ENCODE measurements at places on chromosomes 11 and 22.

DNA sequence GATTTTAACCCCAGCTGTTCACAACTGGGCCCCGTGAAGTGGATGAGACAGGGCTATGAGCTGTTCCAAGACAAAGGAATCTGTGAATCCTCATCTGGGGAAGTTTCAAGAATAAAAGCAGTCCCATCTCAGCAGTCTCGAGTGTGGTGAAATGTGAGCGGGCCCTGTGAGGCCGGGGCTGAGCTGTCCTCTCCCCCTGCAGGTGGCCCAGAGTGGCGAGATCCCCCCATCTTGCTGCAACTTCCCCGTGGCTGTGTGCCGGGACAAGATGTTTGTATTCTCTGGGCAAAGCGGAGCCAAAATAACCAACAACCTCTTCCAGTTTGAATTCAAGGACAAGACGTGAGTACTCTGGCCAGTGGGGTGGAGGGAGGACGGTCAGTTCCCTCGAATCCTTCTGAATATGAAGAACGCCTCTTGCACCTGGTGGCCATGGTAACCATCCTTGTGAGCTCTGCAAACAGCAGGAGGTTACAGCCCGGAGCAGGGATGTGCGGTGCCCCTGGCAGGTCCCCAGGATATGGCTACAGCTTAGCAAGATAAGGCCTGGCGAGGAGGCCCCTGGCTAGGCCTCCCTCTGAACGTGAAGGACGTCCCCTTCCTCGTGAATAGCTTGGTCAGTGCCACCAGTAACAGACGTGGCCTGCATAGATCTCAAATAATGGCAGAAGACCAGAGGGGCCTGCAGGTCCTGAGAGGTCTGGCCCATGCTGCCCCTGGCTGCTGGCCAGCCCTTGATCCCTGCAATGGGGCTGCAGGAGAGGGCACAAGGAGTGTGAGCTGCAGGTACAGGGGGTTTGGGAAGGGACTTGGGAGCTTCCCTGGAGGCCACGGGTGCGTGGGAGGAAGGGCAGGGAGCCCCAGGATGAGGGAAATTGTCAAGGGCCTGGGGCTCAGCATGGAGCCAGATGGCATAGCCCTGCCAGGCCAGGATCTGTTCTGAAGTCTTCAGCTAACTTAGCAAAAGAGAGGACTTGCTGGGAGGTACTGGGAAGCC is 8.4 kb downstream of the LZTR1 start:
- no peak for DNase-seq

DNA sequence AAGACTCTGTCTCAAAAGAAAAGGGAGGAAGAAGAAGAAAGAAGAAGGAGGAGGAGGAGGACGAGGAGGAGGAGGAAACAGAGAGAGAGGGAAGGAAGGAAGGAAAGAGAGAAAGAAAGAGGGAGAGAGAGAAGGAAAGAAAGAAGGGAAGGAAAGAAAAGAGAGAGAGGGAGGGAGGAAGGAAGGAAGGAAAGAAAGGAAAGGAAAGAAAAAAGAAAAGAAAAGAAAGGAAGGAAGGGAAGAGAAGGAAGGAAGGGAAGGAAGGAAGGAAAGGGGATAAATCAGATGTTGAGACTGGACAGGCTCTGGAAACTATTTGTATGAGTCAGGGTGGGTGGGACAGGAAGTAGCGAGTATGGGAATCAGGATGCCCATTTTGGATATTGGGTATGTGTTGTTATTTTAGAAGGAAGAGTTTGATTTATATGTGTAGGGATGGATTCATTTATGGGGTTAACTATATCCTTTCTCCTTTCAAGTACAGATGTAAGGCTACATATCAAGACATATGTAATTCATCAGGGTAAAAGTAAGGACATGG is 6.0 kb upstream of the RPL3 start:
- DNase-seq = no peak

GRCh38 chr11:123449436-123449835 is 19.4 kb downstream of the GRAMD1B start:
- DNase-seq = no peak

DNA sequence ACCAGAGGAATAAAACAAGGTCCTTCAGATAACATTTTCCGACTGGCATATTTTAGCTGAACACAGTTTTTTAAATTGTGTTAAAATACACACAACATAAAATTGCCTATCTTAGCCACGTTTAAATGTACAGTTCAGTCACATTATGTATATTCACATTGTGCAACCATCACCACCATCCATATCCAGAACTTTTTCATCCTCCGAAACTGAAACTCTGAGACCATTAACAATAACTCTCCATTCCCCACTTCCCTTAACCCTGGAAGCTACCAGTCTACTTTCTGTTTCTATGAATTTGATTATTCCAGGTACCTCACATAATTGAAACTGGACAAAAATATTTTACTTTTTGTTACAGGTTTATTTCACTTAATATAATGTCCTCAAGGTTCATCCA is 213.3 kb downstream of the ETS1 start:
- no peak for DNase-seq

DNA sequence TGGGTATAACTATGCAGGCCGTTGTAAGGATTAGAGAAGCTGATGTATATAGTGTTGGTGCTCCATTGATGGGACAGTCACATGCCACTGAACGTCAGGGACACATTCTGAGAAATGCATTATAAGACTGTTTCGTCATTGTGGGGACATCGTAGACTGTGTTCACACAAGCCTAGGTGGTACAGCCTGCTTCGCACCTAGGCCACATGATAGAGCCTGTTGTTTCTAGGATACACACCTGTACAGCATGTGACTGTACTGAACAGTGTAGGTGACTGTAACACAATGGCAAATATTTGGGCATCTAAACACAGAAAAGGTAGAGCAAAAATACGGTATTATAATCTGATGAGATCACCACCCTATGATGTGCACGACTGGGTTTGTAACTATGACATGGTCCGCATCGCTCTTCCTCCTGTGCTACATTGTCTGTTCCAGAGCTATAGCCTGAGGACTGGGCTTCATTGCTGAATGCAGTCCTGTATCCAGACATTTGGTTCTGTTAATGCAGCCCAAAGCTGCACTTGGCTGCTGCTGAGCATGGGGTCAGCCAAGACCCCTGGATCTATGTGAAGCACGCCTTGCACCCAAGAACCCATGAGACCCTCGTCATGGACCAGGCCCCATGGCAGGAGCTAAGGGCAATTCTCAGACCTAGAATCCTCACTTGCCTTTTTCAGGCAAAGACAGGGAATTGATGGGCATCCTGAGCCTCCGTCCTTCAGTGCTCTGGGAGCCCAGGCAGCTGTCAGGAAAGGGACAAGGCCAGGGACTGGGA is 51.1 kb upstream of the THY1 start:
- no peak for DNase-seq

GRCh38 chr22:30202531-30203006 is 44.0 kb downstream of the LIF start:
- peak; percentile 92 for DNase-seq

GRCh38 chr11:69501891-69502860 is 20.7 kb downstream of the LINC01488 start:
- DNase-seq = no peak

GRCh38 chr11:63920126-63920938 is 3.4 kb upstream of the RCOR2 start:
- peak; percentile 23 for DNase-seq

GRCh38 chr22:42720263-42721044 is at the start of gene A4GALT:
Gene A4GALT (minus strand): TSS chr22:42720870. CDS start chr22:42693951, 26,919 bp downstream.
- no peak for DNase-seq

GRCh38 chr11:128492461-128492860 is 94.9 kb downstream of the ETS1 start:
- DNase-seq = peak; percentile 60

DNA sequence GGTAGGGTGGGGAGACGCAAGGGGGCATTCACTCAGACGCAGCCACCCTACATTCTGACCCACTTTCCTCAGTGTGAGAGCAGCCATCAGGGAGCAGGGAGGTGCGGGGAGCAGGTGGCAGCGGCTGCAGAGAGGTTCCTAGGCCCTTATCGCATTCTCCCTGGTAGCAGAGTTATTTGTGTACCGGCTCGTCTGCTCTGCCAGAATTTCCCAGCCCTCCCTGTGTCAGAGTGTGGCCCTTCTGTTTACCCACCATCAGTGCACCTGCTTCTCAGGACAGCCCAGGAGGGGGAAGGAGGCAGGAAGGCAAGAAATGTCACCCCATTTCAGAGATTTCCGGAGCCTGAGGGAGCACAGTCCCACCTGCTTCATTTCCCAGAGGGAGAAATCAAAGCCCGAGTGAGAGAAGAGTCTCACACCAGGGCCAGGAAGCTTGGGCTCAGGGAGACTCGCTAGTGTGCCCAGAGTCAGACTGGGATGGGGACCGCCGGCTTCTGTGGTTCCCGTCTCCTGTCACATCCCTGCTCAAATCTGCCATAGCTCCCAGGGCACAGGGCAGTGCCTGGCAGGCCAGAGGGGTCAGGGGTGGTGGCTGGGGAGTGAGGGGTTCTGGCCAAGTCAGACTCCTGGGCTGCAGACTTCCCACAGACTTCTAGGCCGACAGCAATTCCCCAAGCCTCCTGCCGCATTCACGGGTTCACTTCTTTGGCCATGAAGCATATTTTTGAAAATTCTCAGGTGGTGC is 49.7 kb downstream of the ARRB1 start:
- no peak for DNase-seq

DNA sequence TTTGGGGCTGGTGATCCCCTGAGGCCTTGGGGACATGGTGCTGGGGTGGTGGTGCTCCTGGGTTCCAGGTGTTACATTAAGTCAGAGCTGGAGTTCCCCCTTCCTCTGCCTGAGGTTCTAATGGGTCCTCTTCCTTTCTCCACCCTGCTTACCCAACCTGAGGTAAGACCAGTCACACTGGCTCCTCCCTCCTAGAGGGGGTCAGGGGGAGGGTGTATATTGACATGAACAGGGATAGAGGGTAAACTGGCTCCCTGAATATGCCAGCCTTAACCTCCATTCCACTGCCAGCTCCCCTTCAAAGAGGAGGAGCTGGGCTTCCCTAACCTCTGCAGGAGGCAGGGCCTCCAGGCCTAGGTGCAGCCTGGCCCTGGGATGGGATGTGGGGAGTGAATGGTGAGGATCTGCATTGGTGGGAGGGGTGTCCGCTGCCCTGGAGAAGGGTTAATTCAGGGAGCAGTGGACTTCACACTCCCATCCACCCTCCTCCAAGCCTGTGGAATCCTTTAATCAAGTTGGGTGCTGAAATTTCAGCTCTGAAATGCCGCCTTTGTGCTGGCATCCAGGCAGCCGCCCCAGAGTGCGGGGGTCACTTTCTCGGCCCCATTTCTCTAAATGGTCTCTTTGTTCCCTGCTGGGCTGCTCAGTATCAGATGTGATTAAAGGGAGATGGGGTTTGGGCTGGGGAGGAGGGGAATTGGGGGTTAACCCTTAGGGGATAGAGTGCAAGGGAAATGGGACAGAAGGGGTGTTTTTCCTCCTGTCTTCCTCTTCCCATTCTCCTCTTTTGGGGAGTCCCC is 15.2 kb downstream of the POLR2F start:
- no peak for DNase-seq

- DNase-seq = no peak
These were observed 15.7 kb downstream of the CAT start for GRCh38 chr11:34454308-34455032.

GRCh38 chr22:41305646-41306045 is 4.3 kb downstream of the ZC3H7B start:
- peak; percentile 82 for DNase-seq

- DNase-seq = no peak
These were observed 1.3 kb downstream of the UNC93B1 start for GRCh38 chr11:68002575-68002937.

GRCh38 chr11:3615998-3616397 is 25.8 kb downstream of the ART5 start:
- DNase-seq = no peak

DNA sequence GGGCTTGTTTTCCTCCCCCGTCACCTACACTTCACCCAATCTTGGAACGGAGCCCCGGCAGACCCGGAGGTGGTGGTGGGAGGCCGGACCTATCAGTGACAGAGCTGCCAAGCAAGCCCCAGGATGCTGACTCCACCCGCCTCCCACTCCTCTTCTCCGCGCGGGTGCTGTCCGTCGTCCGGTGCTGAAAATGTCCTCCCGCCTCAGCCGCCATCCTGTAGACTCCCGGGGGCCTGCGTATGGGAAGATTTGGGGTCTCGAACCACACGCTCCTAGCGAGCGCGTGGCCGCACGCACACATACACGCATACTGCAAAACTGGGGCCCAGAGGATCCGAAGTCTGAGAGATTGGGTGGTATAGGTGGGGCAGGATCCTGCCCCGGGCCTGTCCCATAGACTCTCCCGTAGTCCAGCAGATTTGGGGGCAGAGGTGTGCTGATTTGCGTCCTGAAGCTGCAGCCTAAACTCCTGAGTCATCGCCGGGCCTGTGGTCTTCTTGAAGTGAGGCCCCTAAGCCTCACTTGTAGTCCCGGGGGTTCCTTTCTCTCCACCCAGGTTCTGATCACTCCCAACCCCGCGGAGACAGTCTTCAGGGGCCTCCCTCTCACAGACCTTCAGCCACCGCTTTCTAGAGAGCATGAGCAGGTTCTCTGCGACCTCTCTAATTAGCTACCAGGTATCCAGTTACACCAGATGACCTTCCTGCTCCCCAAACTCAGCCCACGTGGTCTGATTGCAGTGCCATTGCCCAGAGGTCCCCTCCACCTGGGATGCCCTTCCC is 796 bp upstream of the YIF1A start:
- DNase-seq = no peak

GRCh38 chr11:126059238-126059781 is 3.4 kb downstream of the CDON start:
- DNase-seq = no peak

GRCh38 chr11:77090046-77090372 is 12.6 kb upstream of the OMP start:
- DNase-seq = no peak

- peak; percentile 61 for DNase-seq
These were observed 7.7 kb downstream of the SLC25A18 start for GRCh38 chr22:17570851-17571631.

DNA sequence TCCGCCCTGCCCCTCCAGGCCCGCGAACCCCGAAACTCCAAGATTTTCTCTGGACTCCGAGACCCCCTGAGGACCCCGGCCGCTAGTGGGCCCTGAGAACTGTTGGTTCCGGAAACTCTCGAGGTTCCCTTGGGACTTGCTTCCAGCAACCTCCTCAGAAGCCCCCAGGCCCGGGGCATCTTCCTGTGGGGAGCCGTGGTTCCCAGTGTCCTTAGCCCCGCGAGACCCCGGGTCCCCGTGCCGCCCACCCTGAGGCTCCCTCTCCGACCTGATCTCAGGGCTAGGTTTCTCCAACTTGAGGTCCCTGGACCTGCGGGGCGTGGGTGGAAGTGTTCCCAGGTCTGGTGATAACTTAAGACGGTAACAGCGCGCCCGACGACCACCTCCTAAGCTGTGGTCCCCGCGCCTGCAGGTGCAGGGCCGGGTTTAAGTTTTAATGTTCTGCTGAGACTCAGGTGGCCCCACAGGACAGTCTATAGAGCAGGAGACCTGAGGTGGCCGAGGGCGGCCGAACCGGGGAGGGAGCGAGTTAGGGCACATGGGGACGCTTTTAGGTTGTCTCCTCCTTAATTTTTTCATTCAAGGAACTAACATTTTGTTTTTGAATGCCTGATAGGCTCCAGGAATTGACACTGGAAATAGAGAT is 720 bp downstream of the FAM118A start:
- no peak for DNase-seq
